ENCODE measurements at places on chromosomes 13 and 19. TPM values are rescaled to one million over a fixed set of nuclear protein-coding genes. Genes with fewer than 3 reads are reported as not detected.
A peak's percentile ranks its signal among the peaks of the same experiment; 100 is the strongest.

ZNF534 gene
- not detected for total RNA-seq

DNA sequence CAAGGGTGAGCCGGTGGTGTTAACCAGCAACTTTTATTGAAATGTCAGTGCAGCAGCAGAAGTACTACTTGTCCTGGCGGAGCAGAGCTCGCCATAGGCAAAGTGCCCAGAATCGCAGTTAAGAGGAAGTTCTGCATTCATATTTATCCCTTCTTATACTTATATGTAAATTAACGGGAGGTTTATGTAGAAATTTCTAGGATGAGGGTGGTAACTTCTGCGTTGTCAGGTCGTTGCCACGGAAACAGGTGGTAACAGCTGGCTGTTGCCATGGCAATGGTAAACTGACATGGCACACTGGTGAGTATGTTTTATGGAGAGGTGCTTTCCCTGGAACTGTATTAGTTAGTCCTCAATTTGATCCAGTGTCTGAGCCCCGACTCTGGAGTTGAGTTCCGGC, 2494.9 kb upstream of the PCDH20 start:
- H3K4me1 ChIP-seq = no peaks in the 10 kb centered on the region
- H3K36me3 ChIP-seq = no peaks in the 10 kb centered on the region
- H3K4me3 ChIP-seq = no peak overlapping the region
- H3K27ac ChIP-seq = no peak overlapping the region

- no peaks in the 10 kb centered on the region for H3K27me3 ChIP-seq
- H3K4me3 ChIP-seq = no peak overlapping the region
- no peak overlapping the region for H3K27ac ChIP-seq
- H3K4me1 ChIP-seq = no peaks in the 10 kb centered on the region
- DNase-seq = no peak
- H3K36me3 ChIP-seq = no peaks in the 10 kb centered on the region
Measured at GRCh38 chr13:34308725-34309124, 490.8 kb downstream of the RFC3 start.

GRCh38 chr19:58561373-58562121, 3.1 kb upstream of the UBE2M start:
- peaks cover 26% of the 10 kb centered on the region for H3K36me3 ChIP-seq
- no peak overlapping the region for H3K27ac ChIP-seq
- peak overlapping the region; percentile 74 for H3K4me3 ChIP-seq
- no peaks in the 10 kb centered on the region for H3K27me3 ChIP-seq

ZNF429 gene
- 10.2 TPM for total RNA-seq

GRCh38 chr13:37640499-37640898, 41.9 kb upstream of the POSTN start:
- no peak overlapping the region for H3K27ac ChIP-seq
- no peaks in the 10 kb centered on the region for H3K27me3 ChIP-seq
- no peaks in the 10 kb centered on the region for H3K36me3 ChIP-seq

GRCh38 chr13:66273011-66273410, 957.1 kb downstream of the PCDH9 start:
- no peaks in the 10 kb centered on the region for H3K4me1 ChIP-seq
- no peaks in the 10 kb centered on the region for H3K36me3 ChIP-seq
- no peak for DNase-seq
- no peak overlapping the region for H3K4me3 ChIP-seq
- H3K27me3 ChIP-seq = no peaks in the 10 kb centered on the region

NUFIP1 gene
- total RNA-seq = 8.9 TPM

DNA sequence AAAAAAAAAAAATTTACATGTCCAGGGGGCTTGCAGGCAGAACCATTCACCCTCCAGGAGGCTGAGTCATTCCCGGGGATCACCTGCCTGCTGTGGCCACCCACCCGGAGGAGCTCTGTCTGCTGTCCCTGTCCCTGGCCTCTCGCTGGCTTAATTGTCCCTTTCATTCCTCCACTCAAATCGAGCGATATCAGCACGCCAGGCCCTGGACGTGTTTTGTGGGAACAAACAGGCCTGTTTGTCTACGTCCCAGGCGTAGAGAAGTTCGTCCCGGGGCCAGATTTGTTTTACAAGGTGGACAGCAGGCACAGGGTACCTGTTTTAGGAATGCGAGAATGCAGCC, 21.2 kb downstream of the SULT2B1 start:
- H3K4me3 ChIP-seq = no peak overlapping the region
- no peak overlapping the region for H3K27ac ChIP-seq
- H3K4me1 ChIP-seq = no peaks in the 10 kb centered on the region
- DNase-seq = no peak
- H3K27me3 ChIP-seq = no peaks in the 10 kb centered on the region
- H3K36me3 ChIP-seq = no peaks in the 10 kb centered on the region

CCDC194 gene
- 0.89 TPM for total RNA-seq

CGB8 gene
- not detected for total RNA-seq

LILRA6 gene
- not detected for total RNA-seq

GRCh38 chr19:38252941-38253691, 3.1 kb downstream of the PPP1R14A start:
- no peak for DNase-seq
- H3K27ac ChIP-seq = no peak overlapping the region
- peaks cover 6% of the 10 kb centered on the region for H3K4me1 ChIP-seq
- no peaks in the 10 kb centered on the region for H3K36me3 ChIP-seq
- H3K27me3 ChIP-seq = peaks cover 19% of the 10 kb centered on the region
- no peak overlapping the region for H3K4me3 ChIP-seq

NMRK2 gene
- not detected for total RNA-seq

CYP4F2 gene
- total RNA-seq = not detected

GPR180 gene
- 5.6 TPM for total RNA-seq

- no peak overlapping the region for H3K27ac ChIP-seq
- H3K4me3 ChIP-seq = no peak overlapping the region
- no peak for DNase-seq
- peaks cover 37% of the 10 kb centered on the region for H3K36me3 ChIP-seq
- H3K4me1 ChIP-seq = no peaks in the 10 kb centered on the region
- H3K27me3 ChIP-seq = no peaks in the 10 kb centered on the region
Measured at GRCh38 chr19:32483574-32483973, 78.0 kb downstream of the DPY19L3 start.

DNA sequence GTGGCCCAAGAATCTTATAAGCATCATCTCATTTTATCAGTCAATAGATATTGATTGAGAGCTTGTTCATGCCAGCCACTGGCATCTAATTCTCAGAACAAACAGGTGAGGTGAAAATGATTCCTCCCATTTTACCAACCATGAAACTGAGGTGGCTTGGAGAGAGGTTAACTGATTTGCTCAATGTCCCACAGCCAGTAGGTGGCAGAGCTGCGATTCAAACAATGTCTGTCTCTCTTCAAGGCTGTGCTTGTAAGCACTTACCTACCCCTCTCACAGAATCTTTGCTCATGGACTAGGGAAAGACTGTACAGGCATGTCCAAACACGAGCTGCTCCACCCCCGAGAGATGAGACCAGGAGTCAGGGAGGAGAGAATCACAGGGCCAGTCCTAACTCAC, 21.5 kb upstream of the GSX1 start:
- peaks cover 28% of the 10 kb centered on the region for H3K27me3 ChIP-seq
- no peak overlapping the region for H3K4me3 ChIP-seq
- no peaks in the 10 kb centered on the region for H3K4me1 ChIP-seq
- peak; percentile 55 for DNase-seq

ADAMTS10 gene
- total RNA-seq = 3.5 TPM

GRCh38 chr13:97341135-97341534, 92.8 kb upstream of the RAP2A start:
- no peak overlapping the region for H3K4me3 ChIP-seq
- peaks cover 6% of the 10 kb centered on the region for H3K4me1 ChIP-seq
- no peak for DNase-seq
- no peaks in the 10 kb centered on the region for H3K27me3 ChIP-seq

- peaks cover 31% of the 10 kb centered on the region for H3K27me3 ChIP-seq
- no peak for DNase-seq
- peaks cover 16% of the 10 kb centered on the region for H3K4me1 ChIP-seq
- H3K36me3 ChIP-seq = no peaks in the 10 kb centered on the region
Measured at GRCh38 chr19:2495651-2496316, 19.9 kb downstream of the GADD45B start.

CLC gene
- total RNA-seq = not detected

ZNF850 gene
- total RNA-seq = 11.3 TPM

DNA sequence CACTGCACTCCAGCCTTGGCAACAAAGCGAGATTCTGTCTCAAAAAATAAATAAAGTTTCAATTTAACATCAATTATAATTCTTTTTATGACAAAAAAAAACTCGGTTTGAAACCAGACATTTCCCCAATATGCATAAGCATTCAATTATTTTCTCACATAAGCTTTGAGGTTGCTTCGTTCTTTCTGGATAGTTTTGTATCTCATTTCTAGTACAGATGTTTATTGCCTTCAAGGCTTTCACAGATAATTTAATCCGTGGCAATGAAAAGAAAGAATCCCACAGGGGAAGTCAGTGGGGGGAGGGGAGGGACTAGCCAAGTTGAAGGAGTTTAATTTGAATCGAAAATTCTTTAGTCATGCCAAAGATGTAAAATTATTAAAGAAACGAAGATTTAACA, 29.6 kb upstream of the TSC22D1 start:
- DNase-seq = no peak
- H3K4me1 ChIP-seq = no peaks in the 10 kb centered on the region
- H3K4me3 ChIP-seq = no peak overlapping the region
- peaks cover 1% of the 10 kb centered on the region for H3K36me3 ChIP-seq
- no peaks in the 10 kb centered on the region for H3K27me3 ChIP-seq
- H3K27ac ChIP-seq = no peak overlapping the region

CTXN1 gene
- 0.43 TPM for total RNA-seq

GRCh38 chr13:23146811-23147625, 33.8 kb upstream of the SGCG start:
- H3K27me3 ChIP-seq = no peaks in the 10 kb centered on the region
- H3K4me1 ChIP-seq = no peaks in the 10 kb centered on the region
- H3K27ac ChIP-seq = no peak overlapping the region
- H3K36me3 ChIP-seq = no peaks in the 10 kb centered on the region
- DNase-seq = no peak

GRCh38 chr19:16951529-16951928, 62.7 kb downstream of the F2RL3 start:
- no peaks in the 10 kb centered on the region for H3K27me3 ChIP-seq
- no peak overlapping the region for H3K27ac ChIP-seq
- no peaks in the 10 kb centered on the region for H3K36me3 ChIP-seq
- H3K4me3 ChIP-seq = no peak overlapping the region

GRCh38 chr19:14758816-14759215, 19.5 kb downstream of the ADGRE2 start:
- H3K4me3 ChIP-seq = no peak overlapping the region
- no peaks in the 10 kb centered on the region for H3K36me3 ChIP-seq
- H3K27me3 ChIP-seq = peaks cover 7% of the 10 kb centered on the region
- no peaks in the 10 kb centered on the region for H3K4me1 ChIP-seq

GRCh38 chr19:7250951-7251350, 43.3 kb downstream of the INSR start:
- no peaks in the 10 kb centered on the region for H3K4me1 ChIP-seq
- H3K27me3 ChIP-seq = no peaks in the 10 kb centered on the region
- no peak for DNase-seq

DNA sequence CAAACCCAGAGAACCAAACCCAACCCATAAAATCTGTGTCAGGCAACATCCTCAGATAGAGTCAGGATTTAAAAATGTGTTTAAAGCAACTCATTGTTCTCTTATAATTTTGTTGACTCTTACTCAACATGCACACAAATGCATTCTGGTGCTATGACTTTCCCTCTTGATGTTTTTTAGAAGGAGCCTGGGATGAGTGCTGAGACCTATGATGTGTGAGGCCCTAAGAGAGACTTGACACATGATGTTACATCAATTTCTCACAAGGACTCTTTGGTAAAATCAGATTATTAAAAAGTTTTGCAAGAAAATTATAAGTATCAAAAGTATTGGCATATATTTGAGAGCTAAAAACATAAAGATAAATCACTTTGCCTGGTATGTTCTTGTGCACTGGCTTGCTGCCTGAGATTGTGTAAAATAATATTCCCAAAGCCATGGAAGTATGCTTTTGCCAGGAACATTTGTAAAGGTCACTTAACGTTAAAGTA, 173.9 kb downstream of the DCLK1 start:
- no peak overlapping the region for H3K27ac ChIP-seq
- no peak overlapping the region for H3K4me3 ChIP-seq

PCP2 gene
- total RNA-seq = 0.64 TPM

GRCh38 chr13:89755729-89756492, 1591.6 kb upstream of the MIR17HG start:
- H3K36me3 ChIP-seq = no peaks in the 10 kb centered on the region
- H3K27me3 ChIP-seq = no peaks in the 10 kb centered on the region
- H3K4me1 ChIP-seq = no peaks in the 10 kb centered on the region

Measured in activated naive CD4-positive, alpha-beta T cell treated with anti-CD3 and anti-CD28 coated beads for 36 hours (primary cell).